Activated T-helper 1 cell treated with anti-CD3 and anti-CD28 coated beads, Interleukin-12 subunit alpha, Interleukin-12 subunit beta, Interleukin-2, Interleukin-4 antibody, amounts not matched to agents 30 ng/mL and 10 ng/mL and 1 ng/mL, durations not matched to agents 14 hours and 24 hours and 36 hours (primary cell): ENCODE measurements at places on chromosomes 5 and 9.

DNA sequence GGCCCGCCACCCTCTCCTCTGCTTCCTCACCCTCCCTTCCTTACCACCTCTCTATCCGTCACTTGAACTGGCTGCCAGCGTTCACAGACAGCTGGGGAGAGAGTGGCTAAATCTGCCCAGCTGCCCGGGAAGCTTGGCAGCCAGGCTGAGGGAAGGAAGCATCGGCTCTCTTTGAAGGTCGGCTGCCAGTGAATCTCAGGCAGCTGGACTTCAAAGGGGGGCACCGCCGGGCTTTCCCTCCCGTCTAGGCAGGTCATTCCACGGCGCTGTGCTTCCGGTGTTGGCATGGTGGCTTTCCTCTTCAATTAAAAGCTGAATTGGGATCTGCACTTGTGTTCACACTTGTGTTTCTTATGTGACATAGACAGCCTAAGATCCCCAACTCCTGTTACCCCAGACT lies 174.0 kb downstream of the GDNF start:
- no peaks in the 10 kb centered on the region for H3K4me1 ChIP-seq
- H3K27me3 ChIP-seq: no peaks in the 10 kb centered on the region
- no peak overlapping the region for H3K27ac ChIP-seq
- H3K4me3 ChIP-seq: no peak overlapping the region

- peaks cover 4% of the 10 kb centered on the region for H3K27me3 ChIP-seq
- H3K4me3 ChIP-seq: no peak overlapping the region
- no peak for DNase-seq
Observed at GRCh38 chr5:66247176-66247960, 103.3 kb downstream of the SREK1 start.

- H3K4me3 ChIP-seq: no peak overlapping the region
- H3K36me3 ChIP-seq: no peaks in the 10 kb centered on the region
- DNase-seq: no peak
- H3K27ac ChIP-seq: no peak overlapping the region
- peaks cover 10% of the 10 kb centered on the region for H3K4me1 ChIP-seq
Observed at GRCh38 chr9:27280860-27281259, 16.1 kb downstream of the EQTN start.

DNA sequence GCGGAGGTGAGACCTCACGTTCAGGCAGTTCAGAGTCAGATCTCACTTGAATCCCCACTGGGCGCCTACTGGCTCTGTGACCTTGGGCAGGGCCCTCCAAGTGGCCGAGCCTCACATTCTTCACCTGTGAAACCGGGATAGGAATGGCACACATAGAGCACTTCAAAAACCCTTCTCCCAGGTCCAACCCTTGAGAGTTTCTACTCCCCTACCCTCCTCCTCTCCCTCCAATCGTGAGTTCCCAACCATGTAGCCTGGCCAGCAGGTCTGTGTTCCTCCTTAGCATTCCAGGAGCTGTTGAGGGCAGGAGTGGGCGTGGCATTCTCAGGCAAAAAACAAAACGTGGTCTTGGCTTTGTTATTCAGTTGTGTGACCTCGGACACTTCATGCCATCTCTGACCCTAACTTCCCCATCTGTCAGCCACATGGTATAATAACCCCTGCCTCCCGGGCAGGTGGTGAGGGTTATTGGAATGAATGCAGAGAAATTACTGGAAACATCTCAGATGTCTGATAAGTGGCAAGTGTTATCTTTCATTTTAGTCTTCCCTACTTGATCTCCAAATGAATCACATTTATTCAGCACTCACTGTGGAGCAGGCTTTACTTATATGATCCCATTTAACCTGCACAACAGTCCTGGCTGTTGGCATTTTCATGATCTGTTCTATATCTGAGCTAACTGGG lies 112.8 kb upstream of the BOD1 start:
- no peaks in the 10 kb centered on the region for H3K4me1 ChIP-seq
- no peak for DNase-seq
- H3K27ac ChIP-seq: no peak overlapping the region

DNA sequence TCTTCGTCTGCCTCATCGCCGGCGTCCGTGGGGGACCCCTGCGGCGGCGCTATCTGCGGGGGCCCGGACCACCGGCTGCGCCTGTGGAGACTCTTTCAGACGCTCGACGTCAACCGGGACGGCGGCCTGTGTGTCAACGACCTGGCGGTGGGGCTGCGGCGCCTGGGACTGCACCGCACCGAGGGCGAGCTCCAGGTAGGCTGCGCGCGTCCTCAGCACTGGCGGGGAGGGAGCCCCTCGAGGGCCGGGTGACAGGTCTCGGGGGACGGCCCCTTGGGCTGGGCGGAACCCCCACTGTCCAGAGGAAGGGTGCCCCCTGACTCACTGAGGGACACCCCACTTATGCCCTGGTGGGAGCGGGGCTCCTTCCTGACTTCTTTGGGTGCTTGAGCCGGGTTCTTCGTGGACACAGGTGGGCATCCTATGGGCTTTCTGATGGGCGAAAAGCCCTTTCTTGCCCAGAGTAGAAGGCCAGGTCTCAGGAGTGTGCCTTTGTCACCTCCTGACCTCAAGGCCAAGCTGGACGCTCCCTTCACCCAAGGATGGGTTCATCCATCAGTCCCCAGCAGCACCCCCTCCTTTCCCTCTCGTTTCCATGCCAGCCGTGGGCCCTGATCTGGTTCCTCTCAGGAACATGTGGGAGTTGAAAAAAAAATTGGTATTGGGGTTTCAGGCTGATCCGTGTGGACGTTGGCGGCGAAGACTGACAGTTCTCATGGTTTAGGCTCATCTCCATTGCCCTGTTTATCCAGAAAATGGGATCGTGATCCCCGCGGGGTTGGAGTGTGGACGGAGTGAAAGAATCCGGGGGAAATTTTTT lies 564 bp downstream of the SLC25A25 start:
- H3K36me3 ChIP-seq: peaks cover 13% of the 10 kb centered on the region
- DNase-seq: no peak
- peak overlapping the region; percentile 92 for H3K4me3 ChIP-seq
- H3K27me3 ChIP-seq: no peaks in the 10 kb centered on the region
- peaks cover 53% of the 10 kb centered on the region for H3K4me1 ChIP-seq

- H3K36me3 ChIP-seq: no peaks in the 10 kb centered on the region
- DNase-seq: no peak
- H3K4me1 ChIP-seq: no peaks in the 10 kb centered on the region
- H3K27ac ChIP-seq: no peak overlapping the region
- no peak overlapping the region for H3K4me3 ChIP-seq
Observed at GRCh38 chr9:136075881-136076678, 19.0 kb downstream of the NACC2 start.

DNA sequence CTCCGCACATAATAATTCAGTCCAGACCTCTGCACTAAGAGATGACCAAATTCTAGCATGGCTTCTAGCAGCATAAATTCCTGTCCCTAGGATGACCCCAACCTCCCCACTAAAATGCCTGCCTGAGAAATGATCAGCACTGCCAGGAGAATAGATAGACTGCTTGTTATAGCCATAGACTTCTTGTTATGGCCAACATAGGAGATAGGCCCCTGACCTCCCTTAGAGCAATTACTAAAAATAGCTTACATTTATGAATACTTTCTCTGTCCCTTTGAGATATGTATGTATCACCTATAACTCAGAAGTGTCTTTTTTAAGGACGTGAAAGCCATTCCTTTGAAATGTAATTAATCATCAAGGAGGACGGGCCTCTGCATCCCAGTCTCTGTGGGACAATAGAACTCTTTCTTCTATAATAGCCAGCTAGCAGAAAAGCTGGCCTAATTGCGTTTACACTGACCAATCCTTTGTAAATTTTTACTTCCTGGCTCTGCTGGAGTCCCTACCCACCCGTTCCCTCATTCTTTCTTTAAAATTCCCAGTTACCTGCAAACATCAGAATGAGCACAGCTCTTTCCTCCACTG lies 1002.7 kb downstream of the CDH18 start:
- no peaks in the 10 kb centered on the region for H3K36me3 ChIP-seq
- H3K4me3 ChIP-seq: no peak overlapping the region
- no peaks in the 10 kb centered on the region for H3K4me1 ChIP-seq
- no peaks in the 10 kb centered on the region for H3K27me3 ChIP-seq
- no peak overlapping the region for H3K27ac ChIP-seq
